ENCODE measurements at places on chromosomes 5 and 9. TPM values are rescaled to one million over a fixed set of nuclear protein-coding genes. Genes with fewer than 3 reads are reported as not detected.

IL6ST gene
- total RNA-seq: 372 TPM

SLC46A2 gene
- not detected for total RNA-seq

PNPLA7 gene
- 4.7 TPM for total RNA-seq

GPR150 gene
- 1.2 TPM for total RNA-seq

- no peak for DNase-seq
These were observed 93.7 kb upstream of the ERBIN start for GRCh38 chr5:65832603-65833228.

DNA sequence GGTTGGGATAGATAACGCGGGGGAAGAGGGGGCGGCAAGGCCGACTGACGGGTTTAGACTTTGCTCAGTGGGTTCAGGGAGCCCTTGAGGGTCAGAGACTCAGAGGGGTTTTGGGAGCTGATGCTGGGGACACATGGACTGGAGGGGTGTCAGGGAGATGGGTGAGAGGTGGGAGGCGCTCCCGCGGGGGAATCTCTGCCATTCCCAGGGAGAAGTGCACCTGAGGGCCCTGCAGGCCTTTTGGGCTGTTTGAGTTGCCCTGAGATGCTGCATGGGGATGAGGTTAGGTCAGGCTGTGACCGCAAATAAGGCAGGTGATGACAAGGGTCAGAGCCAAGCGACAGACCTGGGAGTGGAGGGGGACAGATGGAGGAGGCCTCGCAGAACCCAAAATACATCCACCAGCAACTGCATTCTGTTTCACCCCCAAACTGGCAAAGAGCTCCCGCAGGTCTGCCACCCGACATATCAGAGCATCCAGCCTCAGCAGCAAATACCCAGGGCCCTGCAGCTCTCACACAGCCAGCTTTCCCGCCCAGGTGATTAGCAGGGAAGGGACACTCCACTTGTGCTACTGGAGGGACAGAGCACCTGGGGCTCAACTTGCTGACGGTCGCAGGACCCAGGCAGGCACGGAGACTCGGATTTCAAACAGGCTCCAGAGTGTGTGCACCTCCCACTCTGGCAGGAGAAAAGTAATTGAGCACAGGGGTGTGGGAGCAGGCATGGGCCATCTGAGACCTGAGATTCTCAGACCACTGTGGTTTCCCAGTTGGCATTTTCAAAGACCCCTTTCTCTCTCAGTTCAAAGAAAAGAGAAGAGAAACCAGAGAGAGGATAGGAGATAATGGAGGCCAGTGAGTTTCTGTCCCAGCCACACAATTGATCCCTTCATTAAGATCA lies 26.4 kb downstream of the TMOD1 start:
- no peak for DNase-seq

DNA sequence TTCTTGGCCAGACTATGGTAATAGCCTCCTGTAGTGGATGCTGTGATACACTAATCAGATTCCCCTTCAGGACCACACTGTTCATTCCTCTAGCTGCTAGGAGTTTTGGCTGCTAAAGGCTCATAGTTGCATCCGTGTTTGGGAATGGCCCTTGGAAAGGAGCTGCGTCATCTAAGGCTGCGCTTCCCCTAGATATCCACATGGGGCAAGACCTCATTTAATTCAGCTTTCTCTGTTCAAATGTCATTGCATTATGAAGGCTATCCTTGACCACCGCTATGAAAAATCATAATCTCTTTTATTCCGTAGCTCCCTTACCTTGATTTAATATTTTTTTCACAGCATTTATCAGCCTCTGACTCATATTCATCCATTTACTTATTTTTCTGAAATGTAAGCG lies 258.3 kb upstream of the NR4A3 start:
- DNase-seq: no peak

DNA sequence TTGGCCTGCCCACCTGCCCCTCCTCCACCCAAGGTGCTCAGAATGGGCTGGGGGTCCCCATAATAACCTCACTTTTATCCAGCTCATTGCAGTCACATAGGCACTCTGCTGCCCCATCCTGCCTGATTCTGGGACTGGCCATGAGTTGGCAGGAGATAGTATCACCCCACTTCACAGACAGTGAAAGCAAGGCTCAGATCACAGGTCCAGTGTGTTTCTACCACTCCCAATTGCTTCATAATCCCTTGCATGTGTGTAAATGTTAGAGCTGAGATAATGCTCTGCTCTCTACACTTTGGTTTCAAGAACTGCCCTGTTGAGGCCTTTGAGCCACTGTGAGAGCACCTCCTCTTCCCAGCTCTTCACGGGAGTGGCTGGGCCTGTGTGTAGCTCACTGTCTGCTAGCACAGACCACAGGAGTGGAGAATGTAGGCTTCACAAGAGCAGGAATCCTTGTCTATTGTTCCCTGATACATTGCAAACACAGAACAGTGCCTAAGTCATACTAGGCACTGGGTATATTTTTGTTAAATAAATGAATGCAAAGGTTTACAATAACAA lies 8.4 kb downstream of the PCYOX1L start:
- no peak for DNase-seq

GRCh38 chr5:16819522-16820167 lies 116.4 kb downstream of the MYO10 start:
- DNase-seq: no peak

Data from naive thymus-derived CD4-positive, alpha-beta T cell (primary cell).